ENCODE measurements at places on chromosomes 4 and X.

- DNase-seq = no peak
Measured at GRCh38 chr4:5552451-5552850, 155.9 kb downstream of the EVC2 start.

GRCh38 chr4:170476351-170476750 is 386.6 kb upstream of the AADAT start:
- DNase-seq = no peak

- no peak for DNase-seq
Measured at GRCh38 chr4:162117051-162117450, 46.7 kb downstream of the FSTL5 start.

DNA sequence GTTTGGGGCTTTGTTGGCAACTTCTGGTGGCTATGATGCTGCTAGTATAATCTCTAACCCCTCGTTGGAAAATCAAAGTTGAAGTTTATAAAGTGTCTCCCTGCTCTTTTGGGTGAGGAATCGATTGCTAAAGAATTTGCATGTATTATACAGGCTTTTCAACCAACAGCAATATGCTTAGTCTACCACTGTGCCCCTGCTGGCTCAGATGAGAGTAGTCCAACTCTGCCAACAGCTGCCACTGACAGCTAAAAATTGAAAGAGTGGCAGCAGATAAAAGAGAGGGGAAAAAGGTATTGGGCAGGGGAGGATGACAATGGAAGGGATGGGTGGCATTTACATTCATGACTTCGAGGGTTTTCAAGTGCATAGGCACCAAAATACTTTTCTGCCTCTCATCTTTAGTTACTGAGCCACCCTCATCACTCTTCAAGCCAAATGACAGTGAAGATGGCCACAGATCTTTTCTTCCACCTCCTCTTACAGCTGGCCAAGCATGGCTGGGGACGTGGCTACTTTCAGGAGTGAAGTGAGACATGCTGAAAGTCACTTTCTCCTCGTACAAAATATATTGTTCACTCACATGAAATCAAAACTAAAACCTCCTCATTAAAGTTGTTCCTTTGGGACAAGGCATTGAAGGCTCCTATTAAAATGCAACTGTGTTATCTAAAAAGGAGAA is 2.7 kb upstream of the GRIA3 start:
- DNase-seq = no peak

DNA sequence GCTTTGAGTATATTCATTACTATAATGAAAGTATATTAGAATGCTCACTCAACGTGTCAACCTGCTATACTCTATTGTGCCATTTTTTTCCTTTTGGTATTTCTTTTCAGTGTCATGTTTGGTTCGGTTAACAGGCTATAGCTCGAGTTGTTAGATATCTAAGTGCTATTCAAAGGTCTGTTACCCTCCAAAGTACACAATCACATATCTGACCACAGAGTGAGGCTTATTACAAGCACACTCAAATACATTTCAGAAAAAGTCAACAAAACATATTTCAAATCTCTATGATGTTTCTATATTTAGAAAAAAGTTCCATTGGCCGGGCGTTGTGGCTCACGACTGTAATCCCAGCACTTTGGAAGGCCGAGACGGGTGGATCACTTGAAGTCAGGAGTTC is 32.8 kb downstream of the WNK3 start:
- DNase-seq = no peak

GRCh38 chr4:186027405-186027804 is 41.6 kb upstream of the TLR3 start:
- DNase-seq = no peak

GRCh38 chr4:90152024-90152423 is 24.8 kb downstream of the CCSER1 start:
- DNase-seq = no peak

- no peak for DNase-seq
Measured at GRCh38 chrX:45264865-45265264, 64.2 kb upstream of the DIPK2B start.

DNA sequence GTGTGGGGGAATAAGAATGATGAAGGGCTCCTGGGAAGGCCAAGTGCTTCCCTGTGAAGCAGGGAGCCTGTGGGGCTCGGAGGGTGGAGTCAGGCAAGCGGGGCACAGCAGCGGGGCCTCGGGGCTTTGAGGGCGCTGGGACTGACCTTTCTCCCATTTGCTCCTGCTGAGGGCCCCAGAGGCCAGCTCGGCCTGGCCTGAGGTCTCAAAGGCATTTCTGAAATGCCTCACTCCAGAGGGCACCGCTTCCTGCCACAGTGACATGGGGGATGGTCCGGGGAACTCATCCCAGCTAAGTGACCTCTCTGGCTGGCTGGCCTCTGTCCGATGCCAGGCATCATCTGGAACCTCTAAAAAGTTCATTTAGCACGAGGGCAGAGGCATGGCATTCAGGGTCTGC is 98.8 kb upstream of the STX18 start:
- no peak for DNase-seq

DNA sequence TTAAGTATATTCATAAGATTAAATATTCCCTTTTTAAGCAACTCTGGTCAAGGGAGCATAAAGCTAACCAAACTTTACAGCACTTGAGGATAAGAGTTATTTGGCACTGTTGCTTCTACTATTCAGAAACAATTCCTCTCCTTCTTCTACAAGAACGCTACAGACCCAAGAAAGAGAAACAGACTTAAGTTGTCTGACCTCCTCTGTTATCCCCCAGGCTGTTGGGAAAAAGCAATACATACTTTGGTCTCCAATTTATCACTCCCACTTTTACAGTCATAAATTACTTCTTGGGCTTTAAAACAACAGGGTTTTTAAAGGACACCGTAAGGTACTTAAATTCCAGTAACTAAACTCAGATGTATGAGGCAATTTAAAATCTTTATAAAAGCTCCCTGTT is 147.4 kb downstream of the COL25A1 start:
- DNase-seq = no peak

DNA sequence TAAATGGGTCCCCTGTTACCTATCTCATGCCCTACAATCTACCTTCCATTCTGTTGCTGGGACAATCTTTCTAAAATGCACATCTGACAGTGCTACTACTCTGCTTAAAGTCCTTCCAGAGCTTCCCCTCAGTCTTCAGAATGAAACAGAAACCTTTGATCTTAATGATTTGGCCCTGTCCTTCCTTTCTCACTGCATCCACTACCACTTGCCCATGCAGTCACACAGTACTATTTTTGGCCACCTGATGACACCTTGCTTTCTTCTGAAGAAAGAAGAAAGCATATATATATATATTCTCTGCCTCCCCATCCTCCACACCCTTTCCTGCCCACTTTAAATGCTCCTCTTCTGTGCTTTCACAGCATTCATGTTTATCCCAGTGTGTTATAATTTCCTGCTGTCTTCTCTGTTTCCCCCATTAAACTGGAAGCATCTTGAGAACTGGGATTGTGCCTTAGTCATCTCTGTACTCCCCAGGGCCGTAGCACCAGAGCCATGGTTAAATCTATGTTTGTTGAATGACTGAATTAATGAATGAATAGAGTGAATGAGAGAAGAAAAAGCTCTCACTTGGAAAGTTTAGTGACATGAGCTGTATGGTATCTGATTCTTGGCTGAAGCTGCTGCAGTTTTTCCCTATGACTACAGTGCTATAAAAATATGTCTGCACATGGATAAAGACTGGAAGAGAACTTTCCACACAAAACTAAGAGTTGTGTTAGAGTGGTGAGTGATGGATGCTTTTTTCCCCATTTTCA is 56.2 kb downstream of the RTL9 start:
- DNase-seq = no peak

GRCh38 chr4:24363751-24364150 is 220.6 kb downstream of the DHX15 start:
- no peak for DNase-seq

DNA sequence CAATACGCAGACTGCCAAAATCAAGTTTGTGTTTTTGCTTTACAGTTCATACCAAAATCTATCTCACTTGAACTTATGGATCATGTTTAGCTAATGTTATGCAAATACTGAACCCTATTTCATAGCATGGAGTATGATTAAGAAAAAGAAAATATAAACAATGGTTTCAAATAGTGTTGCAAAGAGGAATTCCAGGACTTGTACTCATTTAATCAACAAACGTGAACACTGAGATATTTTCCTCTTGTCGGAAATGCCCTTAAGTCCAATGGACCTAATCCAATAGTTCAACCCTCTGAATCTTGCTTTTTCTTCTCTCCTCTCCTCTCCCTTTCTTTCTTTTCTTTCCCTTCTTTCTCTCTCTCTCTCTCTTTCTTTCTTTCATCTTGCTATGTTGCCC is 30.8 kb downstream of the RASL11B start:
- DNase-seq = no peak

DNA sequence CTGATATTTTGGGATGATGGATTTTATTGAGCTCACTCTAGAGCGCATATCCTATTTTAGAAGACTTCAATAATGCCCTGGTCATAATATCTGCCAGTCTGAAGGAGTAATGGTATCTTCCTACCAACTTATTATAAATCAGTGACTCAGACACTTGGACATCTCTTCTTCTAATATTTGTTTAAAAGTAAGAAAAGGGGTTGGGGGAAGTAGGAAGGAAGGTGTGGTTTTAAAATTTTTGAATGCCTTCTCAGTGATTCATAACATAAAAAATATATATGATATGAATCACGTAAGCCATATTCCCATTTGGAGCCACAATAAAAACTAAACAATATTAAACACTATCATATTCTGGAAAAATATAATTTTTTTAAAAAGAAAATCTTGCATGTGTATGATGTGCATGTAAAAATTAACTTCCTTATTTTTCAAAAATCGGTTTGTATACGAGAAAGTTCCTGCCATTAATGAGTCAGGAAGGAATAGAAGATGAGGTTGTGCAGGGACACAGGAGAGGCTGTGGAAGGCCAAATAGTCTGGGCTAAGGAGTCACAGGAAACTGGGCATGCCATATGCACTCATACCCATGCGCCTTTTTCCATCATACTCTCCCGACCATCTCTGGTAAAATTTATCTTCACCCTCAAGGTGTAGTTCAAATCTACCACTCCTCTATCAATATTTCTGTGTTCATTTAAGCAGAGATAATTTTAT is 286.5 kb downstream of the EPHA5 start:
- DNase-seq = no peak

DNA sequence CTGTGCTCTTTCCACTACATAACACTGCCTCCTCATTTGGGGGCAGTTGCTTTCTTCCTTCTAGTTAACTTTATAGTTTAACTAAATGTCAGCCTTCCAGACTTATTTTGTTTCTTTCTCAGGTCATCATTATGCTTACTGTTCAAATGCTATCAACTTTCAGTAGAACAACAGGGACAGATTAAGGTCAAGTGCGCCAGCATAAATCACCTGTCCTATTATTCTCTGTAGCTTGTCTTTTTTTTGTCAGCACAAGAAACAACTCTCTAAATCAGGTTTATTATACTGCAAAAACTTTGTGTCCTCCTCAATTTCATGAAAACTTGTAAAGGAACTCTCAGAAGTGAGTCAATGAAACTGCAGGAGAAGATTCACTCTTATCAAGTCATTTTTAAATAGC is 19.6 kb downstream of the SPANXA2 start:
- no peak for DNase-seq

DNA sequence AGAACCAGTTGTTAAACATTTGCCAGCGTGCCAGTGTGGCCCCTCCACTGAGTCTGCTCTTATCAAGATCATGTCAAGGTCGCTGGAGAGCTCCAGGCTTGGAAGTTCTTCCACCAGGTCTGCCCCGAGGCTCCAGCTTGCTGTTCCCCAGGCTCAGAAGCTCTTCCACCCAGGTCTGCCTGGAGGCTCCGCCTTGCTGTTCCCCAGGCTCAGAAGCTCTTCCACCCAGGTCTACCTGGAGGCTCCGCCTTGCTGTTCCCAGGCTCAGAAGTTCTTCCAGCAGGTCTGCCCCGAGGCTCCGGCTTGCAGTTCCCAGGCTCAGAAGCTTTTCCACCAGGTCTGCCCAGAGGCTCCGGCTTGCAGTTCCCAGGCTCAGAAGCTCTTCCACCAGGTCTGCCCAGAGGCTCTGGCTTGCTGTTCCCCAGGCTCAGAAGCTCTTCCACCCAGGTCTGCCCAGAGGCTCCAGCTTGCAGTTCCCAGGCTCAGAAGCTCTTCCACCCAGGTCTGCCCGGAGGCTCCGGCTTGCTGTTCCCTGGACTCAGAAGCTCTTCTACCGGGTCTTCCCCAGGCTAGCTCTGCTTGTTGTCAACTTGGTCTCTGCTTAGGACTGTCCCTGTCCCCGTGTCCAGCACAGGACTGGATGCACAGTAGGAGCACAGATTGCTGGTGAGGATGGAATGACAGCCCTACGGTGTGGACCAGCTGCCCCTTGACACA is 54.4 kb downstream of the HMX1 start:
- no peak for DNase-seq

- no peak for DNase-seq
Measured at GRCh38 chr4:14888790-14889572, 113.3 kb upstream of the CPEB2 start.
